ENCODE measurements at places on chromosomes 6 and 20.

DNA sequence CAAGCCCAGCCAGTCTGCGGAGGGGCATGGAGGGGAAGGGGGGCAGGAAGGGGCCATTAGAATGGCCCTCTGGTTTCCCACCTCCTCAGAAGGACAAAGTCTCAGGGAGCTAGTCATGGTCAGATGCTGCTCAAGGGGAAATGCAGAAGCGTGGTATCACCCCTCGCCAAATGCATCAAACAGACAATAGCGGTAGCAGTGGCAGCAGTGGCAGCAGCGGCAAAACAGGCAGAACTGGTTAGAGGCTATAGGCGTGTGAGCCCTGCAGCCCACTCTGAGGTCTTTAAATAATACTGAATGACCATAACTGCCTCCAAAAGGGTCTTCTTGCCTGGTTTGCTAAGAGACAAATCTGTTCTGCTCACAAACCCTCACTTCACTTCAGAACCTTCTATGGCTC is 186.7 kb downstream of the TFAP2C start:
- DNase-seq = no peak

- no peak for DNase-seq
Measured at GRCh38 chr6:125301435-125302391, at the start of gene HDDC2. HDDC2 (minus strand) TSS chr6:125301967; CDS start chr6:125301932, 35 bp downstream.

GRCh38 chr6:144834426-144835038 is 549.4 kb downstream of the UTRN start:
- DNase-seq = no peak

GRCh38 chr20:44720997-44721784 is 6.0 kb downstream of the CCN5 start:
- DNase-seq = no peak

DNA sequence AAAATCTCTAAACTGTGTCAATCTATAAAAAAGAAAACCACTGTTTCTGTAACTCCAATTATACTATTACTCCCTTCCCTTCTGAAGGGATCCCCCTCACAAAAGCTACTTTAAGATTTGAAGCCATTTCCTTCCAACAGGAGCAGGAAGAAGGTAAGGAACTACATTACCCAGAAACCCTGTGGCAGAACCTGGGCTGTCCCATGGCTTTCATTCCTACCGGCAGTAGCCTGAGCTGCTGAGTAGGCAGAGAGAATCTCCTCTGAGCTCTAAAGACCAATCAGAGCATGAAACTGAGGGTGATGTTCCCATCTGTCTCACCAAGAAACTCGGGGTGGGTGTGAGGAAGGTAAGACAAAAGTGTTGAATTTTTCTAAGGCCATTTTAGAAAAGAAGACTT is 108.0 kb upstream of the LRFN2 start:
- no peak for DNase-seq

- DNase-seq = no peak
Measured at GRCh38 chr6:168022488-168023321, 25.2 kb downstream of the KIF25 start.

DNA sequence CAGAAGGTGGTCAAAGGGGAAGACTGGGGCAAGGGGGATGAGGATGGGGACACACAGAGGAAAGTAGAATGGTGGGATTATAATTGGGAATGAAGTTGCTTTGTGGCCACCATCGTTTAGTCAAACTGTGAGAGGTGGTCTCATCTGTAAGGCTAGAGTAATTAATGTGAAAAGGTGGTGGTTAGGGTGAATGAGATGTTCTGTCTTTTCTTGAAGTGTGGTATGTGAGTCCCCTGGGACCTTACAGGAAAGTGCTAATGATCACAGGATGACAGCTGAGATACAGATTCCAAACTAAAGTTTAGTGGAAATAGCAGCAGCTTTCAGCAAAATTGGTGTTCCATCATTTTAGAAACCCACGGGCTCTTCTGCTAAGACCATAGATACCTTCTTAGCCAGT is 10.7 kb downstream of the ZFAND3 start:
- DNase-seq = no peak
